Activated T-cell treated with anti-CD3 and anti-CD28 coated beads for 24 hours (primary cell): ENCODE measurements at places on chromosomes 6 and 20.

DNA sequence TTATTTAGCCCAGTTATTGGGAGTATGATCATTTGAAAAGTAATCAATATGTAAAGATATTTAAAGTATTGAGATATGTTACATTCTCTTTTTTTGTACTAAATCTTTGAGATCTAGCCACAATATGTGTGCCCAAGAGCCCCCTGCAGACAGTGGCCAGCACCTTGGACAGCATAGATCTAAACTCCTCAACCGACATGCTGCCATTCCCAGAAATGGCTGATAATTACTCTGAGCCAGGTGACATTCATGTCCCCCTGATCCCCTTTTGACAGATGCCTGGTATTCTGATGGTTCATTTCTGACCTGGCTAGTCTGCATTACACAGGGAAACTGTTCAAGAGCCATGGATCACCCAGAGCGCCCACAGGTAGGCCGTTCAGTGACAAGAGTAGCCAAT is 177.1 kb downstream of the ZDHHC14 start:
- DNase-seq = no peak

DNA sequence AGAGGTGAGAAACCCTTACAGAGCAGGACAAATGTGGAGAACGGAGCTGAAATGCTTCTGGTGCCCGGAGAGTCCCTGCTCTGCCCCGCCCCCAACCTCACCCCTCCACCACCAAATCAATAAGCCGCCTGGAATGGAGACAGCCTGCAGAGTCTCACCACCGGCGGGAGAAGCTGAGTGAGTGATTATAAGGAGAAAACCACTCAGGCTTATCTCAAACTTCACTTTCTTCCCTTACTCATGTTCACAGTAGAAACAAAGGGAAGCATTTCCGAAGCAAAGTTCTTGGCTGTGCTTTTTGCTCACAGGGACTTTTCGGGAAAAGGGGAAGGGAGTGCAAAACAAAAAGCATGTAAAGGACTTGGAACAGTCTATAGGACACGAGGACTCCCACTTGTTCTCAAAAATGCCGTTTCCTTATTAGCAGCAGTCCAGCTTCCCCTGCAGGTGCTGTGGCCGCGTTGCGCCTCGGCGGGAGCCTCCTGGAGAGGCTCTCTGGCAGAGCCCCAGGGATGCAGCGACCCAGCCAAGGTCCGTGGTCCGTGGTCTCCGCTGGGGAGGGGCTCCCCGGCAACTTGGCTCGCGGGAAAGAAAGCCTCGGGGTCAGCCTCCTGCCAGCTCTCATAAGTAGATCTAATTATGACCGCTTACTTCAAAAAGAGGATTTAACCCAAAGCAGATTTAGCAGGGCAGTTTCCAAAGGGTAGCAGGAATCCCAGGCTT is 64.8 kb upstream of the TMEM30A start:
- DNase-seq = no peak

- peak; percentile 20 for DNase-seq
Measured at GRCh38 chr20:38692436-38693411, 31.6 kb upstream of the SLC32A1 start.

DNA sequence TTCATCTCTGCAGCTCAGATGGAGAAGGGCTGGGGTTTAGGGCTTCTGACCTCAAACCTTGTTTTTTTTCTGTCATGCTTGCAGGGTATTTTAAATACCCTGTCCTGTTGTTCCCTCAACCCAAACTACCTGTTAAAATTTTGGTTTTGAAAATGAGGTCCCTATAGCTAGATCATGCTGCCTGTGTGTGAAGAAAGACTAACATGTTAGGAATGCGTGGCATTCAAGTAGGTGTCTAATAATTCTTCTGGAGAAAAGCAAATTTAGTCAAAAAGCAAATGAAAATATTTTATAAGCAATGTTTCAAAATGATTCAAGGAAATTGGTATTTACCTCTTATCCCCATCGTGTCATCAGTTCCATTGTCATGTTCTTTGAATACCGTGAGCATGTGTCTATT is 77.2 kb upstream of the C20orf144 start:
- DNase-seq = no peak

GRCh38 chr20:25336561-25337422 is 53.8 kb downstream of the ABHD12 start:
- DNase-seq = no peak

- no peak for DNase-seq
Measured at GRCh38 chr6:129317931-129318820, 391.8 kb downstream of the ARHGAP18 start.

DNA sequence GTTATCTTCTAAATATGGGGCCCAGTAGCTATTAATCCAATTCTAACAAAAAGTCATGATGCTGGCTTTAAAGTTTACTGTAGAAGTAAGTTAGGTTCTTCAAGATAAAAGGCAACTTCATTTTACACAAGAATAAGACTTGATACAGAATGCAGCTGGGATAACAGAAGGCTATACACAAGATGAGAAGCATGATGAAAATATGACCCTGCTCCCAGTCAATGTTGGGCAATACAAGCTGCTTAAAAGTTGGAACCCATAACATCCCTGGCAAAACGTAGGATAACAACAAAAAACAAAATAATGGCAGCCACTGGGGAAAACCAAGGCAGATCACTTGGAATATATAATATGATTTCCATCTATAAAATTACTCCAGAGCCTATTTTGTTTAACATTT is 87.6 kb upstream of the RSPO3 start:
- DNase-seq = no peak
